NCI-H1694 (cell line): ENCODE measurements at places on chromosomes 2 and 18.

GRCh38 chr2:111667542-111668273 lies 216.3 kb downstream of the ANAPC1 start:
- no peak for DNase-seq

- DNase-seq = no peak
These were observed 7.6 kb downstream of the COX5B start for GRCh38 chr2:97653473-97653872.

DNA sequence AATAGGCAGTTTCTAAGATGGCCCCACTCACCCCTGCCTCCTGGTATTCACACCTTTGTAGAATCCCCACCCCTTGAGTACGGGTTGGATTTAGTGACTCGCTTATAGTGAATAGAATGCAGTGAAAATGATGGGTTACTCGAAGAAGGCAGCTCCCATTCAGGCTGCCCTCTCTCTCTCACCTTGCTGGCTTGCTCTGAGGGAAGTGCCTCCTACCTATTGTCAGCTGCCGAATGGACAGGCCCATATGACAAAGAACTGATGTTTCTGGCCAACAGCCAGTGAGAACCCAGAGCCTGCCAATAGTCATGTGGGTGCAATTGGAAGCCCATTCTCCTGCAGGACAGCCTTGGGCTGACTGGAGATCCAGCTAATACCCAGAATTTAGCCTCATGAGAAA lies 22.1 kb upstream of the RNF103 start:
- DNase-seq = no peak

DNA sequence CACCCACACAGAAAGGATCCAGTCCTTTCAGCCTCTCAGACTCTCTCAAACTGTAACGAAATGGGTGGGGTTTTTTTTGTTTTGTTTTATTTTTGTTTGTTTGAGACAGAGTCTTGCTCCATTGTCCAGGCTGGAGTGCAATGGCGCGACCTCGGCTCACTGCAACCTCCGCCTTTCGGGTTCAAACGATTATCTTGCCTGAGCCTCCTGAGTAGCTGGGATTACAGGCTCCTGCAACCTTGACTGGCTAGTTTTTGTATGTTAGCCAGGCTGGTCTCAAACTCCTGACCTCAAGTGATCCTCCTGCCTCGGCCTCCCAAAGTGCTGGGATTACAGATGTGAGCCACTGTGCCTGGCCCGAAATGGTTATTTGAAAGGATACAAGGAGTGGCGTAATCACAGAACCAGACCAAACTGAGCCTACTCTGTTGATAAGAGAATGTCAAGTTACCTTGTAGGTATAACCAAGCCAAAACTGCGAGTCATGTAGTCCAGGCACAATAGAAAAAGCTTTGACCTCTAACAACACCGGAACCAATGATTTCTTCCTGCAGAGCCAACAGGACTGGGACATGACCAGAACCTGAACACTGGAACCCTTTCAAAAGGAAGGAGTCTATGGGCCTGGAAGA lies 72.5 kb downstream of the NCAPH start:
- no peak for DNase-seq

GRCh38 chr2:56263876-56264275 lies 80.1 kb downstream of the CCDC85A start:
- DNase-seq = no peak

DNA sequence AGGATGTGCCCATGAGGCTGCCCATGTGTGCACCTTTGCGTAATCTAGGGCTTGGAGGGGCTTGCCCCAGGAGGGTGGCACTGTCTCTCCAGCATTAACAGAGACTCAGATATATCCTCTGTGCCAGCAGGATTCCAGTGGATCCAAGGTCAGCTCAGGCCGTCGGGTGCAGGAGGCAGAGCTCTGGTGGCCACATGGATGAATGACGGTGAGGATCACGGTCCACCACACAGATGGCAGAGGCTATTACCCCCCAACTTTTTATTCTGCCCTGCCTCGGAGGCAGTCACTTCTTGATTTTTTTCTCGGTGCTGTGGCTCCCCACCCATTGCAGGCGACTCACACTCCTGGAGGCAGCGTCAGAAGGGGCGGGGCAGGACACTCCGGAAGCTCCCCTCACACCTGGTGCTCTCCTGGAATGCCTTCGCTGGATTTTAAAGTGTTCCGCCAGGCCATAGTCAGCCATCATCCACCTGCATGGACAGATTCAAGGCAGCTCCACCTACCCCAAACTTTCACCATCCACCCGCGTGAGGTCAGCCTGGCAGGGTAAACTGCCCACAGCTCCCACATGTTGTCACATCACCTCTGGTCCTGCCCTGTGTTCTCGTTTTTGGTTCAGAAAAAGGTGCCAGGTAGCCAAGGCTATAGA lies 602.9 kb upstream of the RAB6C start:
- no peak for DNase-seq

- DNase-seq = no peak
These were observed 29.2 kb upstream of the LOXHD1 start for GRCh38 chr18:46686186-46686585.

DNA sequence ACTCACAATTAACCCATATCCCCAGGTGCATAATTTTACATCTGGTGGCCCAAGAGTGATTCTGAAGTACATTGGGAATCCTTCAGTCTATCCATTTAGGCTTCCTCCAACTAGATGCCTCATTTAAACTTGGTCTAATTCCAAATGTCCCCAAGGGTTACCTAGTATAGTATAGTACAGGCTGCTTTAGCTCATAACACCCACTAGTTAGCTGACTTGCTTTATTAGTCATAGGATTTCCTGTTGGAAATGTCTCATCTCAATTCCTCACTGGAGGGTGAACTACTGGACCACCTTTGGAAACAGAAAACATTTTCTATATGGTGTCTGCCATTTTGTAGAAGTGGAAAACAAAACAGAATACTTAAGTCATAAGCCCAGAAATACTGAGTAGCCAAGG lies 202.5 kb upstream of the SESTD1 start:
- DNase-seq = no peak

DNA sequence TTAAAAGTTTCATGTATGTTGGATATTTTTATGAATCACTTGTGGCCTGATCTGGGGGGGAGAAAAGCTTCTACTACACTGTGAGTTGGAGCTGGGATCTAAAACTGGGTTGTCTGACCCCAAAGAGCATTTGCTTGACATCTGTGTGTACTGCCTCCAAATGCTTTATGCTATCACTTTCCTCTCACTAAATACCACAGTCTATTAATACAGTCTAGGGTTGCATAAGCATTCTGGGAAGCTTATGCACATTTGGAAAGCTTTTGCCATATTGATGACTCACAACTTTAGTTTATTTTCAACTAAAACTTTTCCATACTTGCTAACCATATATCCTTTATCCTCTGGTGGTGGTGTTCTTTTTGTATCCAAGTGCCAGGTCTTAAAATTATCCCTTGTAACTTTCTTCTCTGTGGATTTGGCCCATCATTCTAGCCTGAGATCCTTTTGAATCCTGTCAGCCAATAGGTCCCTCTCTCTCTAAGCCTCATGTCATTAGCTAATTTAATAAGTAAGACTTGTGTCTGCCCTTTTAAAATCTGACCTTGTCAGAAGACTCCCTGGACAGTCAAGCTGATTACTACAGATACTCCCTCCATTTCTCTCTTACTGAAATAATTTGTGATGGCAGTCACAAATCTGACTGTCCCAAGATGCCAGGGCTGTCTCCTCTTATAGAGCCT lies 72.7 kb downstream of the NXPH2 start:
- DNase-seq = no peak

DNA sequence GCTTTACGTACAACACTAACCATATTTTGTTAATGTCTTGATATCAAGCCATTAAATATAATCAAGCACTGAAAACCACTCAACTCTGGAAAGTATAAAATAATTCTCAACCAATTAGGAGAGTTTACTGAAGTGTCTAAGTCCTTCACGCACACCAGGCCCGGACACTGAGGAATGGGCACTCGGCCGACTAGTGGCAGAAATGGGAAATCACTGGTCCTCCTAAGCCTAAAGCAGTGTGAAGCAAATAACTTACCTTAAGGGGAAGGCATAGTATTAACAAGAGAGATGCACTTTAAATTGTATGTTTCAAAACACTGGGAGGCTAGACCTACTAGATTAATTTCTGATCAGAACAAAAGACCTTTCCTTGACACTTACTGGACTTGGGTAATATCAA lies 45.7 kb downstream of the FAM210A start:
- no peak for DNase-seq
